ENCODE measurements at places on chromosomes 3 and 15.

- DNase-seq, result peak; percentile 59
Measured at GRCh38 chr15:40234783-40235182, 4.1 kb upstream of the PAK6 start.

- DNase-seq, result no peak
Measured at GRCh38 chr3:135916310-135916709, 49.2 kb upstream of the PPP2R3A start.

DNA sequence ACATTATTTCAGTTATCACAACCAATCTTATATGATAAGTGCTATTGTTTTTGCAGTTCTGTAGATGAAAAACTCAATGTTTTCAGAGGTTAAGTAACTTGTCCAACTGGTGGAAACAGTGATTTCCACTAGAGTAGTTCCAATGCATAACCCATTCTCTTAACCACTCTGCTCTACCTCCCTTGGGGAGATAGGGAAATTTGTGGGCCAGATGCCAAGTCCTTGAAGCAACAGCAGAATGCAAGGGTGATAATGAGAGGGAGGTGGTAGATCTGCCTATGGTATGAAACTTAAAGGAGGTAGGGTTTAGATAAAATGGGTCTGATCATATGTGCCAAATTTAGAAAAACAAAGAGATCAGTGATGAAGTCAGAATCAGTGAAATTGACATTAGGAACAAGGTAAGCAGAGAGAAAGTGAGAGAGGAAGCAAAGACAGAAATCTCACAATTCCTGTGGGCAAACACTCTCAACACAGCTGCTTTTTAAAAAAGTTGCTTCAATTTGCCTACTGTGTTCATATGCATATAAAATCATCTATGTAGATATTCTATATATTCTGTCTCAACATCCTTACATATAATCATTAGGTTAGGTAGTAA is 50.5 kb upstream of the UBP1 start:
- no peak for DNase-seq

- peak; percentile 84 for DNase-seq
Measured at GRCh38 chr15:90883976-90884718, at the start of gene FES. FES (plus strand) TSS chr15:90884504; CDS start chr15:90885046, 542 bp downstream.

DNA sequence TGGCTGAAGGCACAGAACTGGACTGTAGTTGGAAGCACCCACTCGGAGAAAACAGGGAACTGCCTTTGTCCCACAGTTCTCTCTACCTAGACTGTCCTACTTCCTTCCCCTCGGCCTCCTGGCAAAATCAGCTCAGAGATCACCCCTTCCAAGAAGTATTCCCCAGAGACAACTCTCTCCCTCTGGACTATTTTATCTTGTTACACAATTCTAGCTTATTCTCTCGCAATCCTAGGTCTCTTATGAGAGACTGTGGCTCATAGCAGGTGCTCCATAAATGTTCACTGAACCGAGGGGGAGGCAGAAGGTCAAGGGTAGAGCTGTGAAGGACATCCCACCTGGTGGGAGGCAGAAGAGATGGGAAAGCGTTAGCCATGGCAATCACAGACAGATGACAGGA is 10.6 kb downstream of the HEG1 start:
- no peak for DNase-seq

- no peak for DNase-seq
Measured at GRCh38 chr3:142596726-142597088, 514 bp downstream of the PLS1 start.

All from inflammatory macrophage (primary cell).